ENCODE measurements at places on chromosomes 6 and 20.

DNA sequence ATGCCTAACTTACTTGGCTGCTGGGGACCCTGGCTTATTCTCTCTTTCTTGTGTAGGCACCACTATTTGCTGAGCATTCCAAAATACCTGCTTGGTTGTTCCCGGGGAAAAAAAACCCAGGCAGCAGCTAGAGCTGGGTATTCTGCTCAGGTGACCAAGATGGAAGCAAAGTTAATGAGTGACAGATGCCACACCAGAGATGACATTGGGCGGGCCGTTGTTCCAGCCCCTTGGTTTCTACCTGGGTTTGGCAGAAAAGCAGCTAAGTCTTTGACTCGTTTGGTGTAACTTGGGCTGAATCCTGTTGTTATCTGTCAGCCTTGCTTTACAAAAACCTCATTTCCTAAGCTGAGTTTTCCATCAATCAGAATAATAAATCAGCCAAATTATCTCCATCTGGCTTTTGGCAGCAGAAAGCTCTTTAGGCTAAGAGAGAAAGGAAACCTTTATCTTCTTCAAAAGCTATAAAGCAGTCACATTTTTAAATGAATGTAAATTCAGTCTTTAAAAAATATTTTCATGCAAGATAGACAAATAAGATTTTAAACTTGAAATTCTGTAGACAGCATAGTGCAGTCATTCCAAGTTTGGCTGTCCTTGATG, 202.0 kb upstream of the GMDS start:
- DNase-seq: no peak

- DNase-seq: no peak
Observed at GRCh38 chr20:41007481-41007880, 21.1 kb upstream of the TOP1 start.

DNA sequence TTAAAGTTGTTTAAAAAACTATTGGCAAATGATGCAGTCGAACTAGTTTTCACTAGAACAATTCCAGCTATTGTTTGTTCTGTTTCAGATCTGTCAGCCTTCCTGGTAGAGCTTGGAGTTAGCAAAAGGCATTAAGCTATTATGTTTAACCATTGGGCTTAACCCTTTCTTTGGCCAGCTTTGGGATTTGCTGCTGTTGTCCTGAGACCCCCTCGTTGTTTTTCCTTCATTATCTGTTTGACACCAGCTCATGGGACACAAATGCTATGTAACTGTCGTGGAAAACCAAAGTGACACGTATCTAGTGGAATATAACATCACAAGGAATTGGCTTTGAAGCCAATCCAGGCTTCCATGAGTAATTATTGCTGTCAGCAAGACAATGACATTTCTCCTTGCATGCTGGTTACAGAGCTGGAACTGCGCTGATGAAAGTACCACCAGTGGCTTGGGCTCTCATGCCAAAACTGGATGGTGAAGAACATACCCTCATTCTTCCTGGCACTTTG, 96.0 kb downstream of the EYA2 start:
- no peak for DNase-seq

- no peak for DNase-seq
Observed at GRCh38 chr6:44131892-44132291, 4.5 kb downstream of the TMEM63B start.

- DNase-seq: no peak
Observed at GRCh38 chr6:164095056-164095455, 680.5 kb downstream of the QKI start.

DNA sequence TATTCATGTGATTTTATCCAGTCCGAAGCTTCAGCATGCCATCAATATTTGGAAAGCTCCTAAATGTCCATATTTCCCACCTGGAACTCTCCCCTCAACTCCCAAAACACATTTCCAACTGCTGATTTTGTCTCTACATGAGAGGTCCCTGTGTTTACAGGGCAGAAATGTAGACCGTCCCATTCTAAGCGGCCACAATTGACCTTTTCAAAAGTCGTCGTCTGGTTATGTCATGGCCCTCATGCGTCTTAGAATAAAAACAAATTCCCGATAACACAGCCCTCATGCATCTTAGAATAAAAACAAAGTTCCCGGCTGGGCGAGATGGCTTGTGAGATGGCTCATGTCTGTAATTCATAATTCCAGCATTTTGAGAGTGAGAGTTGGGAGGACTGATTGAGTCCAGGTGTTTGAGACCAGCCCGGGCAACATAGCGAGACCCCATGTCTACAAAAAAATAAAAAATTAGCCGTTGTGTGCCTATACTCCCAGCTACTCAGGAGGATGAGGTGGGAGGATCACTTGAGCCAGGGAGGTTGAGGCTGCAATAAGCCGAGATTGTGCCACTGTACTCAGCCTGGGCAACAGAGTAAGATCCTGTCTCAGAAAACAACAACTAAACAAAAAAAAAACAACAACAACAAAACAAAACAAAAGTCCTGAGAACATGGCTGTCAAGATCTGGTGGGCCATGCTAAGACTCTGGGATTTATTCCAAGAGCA, 6.4 kb upstream of the ZNF217 start:
- DNase-seq: no peak

DNA sequence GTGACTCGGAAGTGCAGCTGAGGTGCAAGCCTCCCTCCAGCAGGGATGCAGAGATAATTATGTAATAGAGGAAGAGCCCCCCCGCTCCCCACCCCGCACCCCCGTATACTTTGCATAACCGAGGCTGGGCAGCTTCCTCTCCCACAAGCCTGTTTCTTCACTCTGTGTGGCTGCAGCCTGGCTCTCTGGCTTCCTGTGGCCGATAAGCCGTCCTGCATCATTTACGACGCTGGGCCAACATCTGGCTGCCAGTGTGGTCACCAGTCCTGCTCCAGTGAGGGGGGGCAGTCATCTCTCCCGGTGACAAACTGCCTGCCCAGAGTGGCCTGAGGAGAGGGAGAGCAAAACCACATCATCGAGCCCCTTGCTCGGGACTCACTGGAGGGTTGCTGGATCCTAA, 59.2 kb downstream of the RBM38 start:
- DNase-seq: no peak

GRCh38 chr6:3438190-3439167, 18.4 kb downstream of the SLC22A23 start:
- no peak for DNase-seq

DNA sequence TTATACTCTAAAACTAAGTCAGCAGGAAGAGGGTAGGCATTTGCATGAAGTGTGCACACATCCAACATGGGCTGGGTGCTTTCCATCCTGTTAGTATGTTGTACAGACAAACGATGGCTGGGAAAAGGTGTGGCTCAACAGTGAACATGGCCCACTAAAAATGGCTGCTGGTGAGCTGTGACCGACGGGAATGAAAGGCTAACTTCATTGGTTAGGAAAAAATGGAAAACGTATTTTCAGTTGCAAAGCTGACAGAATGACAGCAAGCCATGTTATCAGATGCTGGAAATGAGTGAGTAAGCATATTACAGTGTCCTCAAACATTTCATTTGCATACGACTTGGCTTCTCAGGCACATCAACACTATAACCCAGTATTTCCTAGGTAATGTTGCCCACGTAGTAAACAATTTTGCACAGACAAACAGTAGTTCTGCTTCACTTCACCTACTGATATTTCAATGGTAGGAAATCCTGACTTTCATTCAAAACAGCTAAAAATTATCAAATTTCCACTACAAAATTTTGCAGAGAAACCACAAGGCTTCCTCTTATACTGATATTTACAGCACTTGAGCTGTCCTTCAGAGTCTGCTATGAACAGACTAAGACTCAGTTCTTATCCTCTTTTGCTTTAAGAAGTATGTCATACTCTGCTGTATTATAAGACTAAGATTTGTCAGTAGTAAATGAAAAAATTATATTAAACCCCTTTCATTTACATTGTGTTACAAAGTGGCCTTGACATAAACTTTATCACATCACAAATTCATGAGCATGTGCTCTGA, 98.9 kb downstream of the IRF4 start:
- DNase-seq: no peak

- DNase-seq: no peak
Observed at GRCh38 chr6:168828800-168829199, 387.8 kb downstream of the SMOC2 start.

- DNase-seq: no peak
Observed at GRCh38 chr20:46060301-46060881, 29.4 kb downstream of the NCOA5 start.

GRCh38 chr20:36591854-36592641, 13.5 kb upstream of the RAB5IF start:
- peak; percentile 86 for DNase-seq

DNA sequence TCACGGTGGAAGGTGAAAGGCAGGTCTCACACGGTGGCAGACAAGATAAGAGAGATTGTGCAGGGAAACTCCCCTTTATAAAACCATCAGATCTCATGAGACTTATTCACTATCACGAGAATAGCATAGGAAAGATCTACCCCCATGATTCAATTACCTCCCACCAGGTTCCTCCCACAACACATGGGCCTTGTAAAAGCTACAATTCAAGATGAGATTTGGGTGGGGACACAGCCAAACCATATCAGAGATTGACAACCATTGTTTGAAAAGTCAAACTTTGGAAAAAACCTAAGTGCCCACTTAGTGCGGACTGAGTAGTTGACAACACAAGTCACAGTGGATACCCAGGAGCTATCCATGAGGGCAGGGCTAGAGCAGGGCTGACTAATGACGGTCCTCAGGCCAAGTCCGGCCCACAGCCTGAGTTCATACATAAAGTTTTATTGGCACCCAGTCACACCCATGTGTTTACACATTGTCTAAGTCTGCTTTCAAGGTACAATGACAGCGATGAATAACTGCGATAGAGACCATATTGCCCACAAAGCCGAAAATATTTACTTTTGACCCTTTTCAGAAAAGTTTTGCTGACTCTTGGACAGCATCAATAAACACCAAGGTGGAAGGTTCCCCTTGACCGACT, 33.8 kb upstream of the PMEPA1 start:
- DNase-seq: no peak

GRCh38 chr6:110357664-110358552, at the start of gene METTL24:
TSS of gene METTL24 (minus strand) at chr6:110358349. CDS start at chr6:110358272, 77 bp downstream.
- no peak for DNase-seq

DNA sequence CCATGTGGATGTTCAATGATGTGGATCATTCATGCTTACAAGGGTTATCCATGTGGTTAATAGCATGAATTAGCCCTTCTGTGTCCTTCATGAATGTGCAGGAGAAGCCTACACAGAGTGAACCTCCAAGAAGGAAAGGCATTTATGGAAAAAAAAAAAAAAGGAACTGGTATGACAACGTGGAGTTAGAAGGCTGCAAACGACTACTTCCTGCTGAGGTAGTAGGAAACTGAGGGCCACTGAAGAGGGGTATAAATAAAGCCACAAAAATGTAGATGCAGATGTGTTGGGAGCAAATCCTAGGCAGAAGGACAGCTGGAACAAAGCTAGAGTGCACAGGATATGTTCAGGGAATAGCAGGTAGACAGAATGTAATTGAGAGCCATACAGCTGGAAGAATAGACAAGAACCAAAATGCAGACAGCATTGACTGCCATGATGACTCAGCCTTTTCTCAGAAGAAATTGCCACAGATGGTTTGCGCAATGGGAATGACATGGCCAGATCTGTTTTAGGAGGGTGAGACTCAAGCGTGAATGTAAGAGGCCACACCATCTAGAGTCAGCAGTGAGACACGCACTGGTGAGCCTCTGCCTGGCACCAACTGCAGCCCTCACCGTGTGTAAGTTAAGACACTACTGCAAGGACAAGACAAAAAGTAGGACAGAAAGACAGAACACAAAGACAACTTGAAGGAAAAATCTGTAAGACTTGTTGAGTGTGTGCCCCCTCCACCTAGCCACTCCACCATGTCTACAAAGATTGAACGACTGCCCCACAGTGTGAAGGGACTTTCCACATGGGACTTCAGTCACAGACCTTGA, 79.8 kb downstream of the KIF13A start:
- DNase-seq: no peak

- DNase-seq: no peak
Observed at GRCh38 chr6:83462524-83462923, 31.7 kb upstream of the ME1 start.

GRCh38 chr6:72955666-72956065, 269.6 kb downstream of the KHDC1L start:
- DNase-seq: no peak

DNA sequence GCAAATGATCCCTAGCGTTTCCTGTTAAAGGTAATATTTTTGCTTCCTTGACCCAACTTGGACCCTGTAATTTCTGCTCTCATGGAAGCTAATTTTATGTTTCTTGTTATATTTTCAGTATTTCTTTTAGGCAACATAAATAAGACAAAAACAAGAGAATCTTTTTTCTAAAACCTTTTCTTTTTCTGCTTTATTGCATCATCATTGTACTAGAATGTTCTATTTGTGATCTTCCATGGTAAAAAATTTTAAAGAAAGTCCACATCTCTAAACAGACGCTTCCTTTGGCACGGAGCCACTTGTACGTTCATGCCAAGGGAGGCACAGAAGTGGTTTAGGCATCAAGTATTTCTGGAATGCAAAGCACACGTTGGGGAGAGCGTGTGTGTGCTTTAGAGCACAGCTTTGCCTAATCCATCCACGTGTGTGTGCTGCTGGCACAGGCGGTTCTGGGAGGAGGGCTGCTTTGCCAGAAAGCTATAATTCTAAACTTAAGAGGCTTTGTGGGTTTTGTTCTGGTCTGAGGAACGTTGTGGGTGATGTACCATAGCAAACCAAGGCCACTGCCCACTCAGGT, 98.3 kb downstream of the SASH1 start:
- DNase-seq: no peak

DNA sequence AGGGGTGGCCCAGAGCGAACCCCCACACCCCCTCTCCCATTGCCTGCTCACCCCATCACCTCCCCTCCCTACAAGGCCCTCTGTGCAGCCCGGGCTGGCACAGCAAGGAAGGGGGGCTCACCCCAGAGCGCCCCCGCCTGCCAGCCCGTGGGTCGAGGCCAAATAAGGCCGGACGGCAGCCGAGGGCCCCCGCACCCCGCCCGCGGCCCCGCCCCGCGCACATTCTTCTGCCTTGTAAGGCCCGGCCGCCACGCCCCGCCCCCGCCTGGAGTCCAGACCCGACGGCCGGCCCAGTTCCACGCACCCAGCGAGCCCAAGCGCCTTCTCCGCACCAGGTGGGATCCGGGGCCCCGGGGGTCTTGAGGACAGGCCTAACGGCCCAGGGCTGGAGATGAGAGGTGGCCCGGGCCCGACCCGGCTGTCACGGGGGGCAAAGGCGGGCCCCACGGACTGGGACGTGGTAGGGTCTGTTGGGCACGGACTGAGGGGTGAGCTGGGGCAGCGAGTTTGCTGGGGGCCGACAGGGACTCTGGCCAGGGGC, at the start of gene MYL9:
Gene MYL9 (plus strand): TSS at position 293 of the 541 bp plus-strand sequence. CDS start 3,366 bp downstream, outside the sequence.
- no peak for DNase-seq

Measured in T-helper 2 cell (primary cell).